Fibroblast of skin of left biceps (primary cell): ENCODE measurements at places on chromosomes 7 and 10.
A peak's percentile ranks its signal among the peaks of the same experiment; 100 is the strongest.

- no peak for DNase-seq
These were observed 107.7 kb downstream of the CACNA2D1 start for GRCh38 chr7:82335927-82336326.

GRCh38 chr7:74306004-74306729, 17.0 kb downstream of the CLIP2 start:
- DNase-seq = no peak

DNA sequence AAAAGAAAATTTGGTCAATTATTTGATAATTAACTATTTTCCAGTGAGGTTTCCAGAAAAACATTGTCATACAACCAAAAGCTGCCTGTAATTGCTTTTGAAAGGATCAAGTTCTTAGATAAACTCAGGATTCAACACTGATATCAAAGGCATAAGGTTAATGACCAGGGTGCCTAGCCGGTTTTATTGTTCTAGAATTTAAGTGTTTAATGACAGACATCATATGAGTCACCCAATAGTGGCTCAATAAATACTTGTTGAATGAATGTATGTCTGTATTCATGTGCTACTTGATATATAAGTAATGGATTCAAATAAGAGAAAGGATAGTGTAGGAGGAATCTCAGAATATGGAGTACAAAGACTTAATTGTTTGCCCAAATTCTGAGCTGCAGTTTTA, 196.1 kb upstream of the LRGUK start:
- no peak for DNase-seq

GRCh38 chr10:4515721-4516120, 310.3 kb upstream of the AKR1E2 start:
- DNase-seq = no peak

DNA sequence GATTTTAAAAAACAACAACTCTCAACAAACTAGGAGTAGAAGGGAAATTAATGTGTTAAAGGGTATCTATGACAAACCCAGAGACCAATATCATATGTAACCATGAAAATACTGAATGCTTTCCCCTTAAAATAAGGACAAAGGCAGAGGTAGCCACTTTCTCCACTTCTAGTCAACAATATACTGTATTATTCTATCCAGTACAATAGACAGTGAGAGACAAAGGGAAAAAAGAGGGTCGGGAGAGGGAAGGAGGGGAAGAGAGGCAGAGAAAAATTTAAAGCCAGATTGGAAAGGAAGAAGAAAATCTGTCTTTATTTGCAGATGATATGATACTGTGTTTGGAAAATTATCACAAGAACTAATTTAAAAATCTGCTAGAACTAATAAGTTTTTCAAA, 39.1 kb upstream of the WDFY4 start:
- no peak for DNase-seq

DNA sequence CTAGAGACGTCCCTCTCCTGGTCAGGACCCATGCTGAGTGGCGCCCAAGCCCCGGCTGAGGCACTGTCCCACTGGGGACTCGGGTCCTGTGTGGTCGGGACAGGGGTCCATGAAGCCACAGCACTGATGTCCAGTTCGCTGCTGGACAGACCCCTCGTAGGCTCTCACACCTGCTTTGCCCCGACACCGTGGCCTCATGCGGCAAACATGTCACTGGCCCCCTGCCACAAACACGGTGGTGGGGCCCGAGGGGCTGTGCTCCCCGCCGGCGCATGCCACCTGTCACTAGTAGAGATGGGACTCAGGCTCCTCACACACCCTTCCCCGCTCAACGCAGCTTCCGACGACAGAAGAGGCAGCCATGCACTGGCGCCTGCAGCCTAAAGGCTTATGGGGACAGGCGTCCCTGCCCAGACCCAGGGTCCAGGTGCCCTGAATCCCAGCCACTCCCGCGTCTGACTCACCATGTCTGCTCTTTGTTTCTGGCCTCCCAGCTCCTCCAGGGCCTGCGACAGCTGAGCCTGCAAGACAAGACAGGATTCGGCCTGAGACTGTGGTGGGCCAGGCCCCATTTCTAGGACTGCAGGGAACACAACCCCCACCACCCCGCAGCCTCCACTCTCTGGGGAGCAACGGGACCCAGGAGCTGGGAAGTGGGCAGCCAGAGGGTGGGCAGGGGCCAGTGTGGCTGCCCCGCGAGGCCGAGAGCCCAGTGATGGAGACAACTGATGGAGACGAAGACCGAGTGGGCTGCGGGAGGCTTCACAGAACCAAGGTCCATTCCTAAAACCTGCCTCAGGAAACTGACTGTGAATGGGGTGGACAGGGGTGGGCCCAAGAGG, 230.9 kb downstream of the MAD1L1 start:
- no peak for DNase-seq

DNA sequence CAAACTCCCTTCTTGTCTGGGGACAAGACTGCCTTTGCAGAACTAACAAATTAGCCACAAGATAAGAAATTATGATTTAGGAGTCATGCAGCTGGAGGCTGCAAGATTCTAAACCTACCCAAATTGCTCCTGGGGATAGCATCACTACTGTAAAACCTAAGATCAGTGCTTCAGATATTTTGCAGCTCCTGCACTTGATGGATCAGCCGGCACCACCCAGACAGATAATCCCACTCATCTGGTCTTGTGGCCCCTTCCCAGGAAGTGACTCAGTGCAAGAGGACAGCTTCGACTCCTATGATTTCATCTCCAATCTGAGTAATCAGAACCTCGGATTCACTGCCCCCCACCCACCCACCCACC, 181.9 kb downstream of the AKR1D1 start:
- DNase-seq = no peak

DNA sequence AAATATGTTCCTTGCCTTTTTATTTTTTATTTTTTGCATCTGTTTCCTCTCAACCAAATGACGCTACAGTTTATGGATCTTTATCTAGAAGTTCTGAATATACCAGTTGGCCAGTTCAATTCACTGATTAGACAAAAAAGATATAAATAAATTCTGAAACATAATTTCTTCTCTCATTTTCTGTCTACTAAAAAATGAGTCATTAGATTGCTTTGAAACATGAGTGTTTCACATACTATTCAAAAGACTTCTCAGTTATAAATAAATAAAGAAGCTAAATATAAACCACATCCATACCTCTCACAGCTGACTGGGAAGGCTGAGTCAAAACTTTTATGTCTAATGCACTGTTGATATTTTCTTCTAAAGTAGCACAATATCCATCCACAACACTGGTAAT, 97.6 kb upstream of the GPR22 start:
- no peak for DNase-seq

GRCh38 chr7:5423976-5424748, 528 bp upstream of the TNRC18 start:
- peak; percentile 100 for DNase-seq

GRCh38 chr7:79055722-79056415, 397.6 kb downstream of the MAGI2 start:
- no peak for DNase-seq

- no peak for DNase-seq
These were observed 1075.3 kb downstream of the XPNPEP1 start for GRCh38 chr10:108848046-108848445.

GRCh38 chr10:4018054-4018511, 233.1 kb upstream of the KLF6 start:
- no peak for DNase-seq

GRCh38 chr7:134089446-134089845, 37.7 kb upstream of the LRGUK start:
- no peak for DNase-seq

DNA sequence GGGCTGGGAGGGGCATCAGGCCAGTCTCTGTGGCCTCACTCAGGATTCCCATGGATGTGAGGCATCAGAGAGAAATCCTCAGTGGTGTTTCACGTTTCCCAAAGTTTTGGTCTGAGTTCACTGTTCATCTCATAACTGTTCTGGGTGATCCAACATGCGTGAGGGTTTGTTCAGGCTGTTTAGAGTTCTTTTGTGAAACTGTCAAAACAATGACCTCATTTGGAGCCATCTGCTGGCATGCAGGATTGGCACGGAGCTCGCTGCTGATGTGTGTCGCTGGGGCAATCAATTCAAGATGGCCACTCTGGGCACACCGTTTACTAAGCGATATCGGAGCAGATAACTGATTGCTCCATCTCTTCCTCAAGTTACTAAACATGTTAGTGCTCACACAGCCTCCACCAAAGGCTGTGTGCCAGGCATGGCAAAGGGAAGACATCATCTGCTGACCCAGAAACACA, 365.6 kb downstream of the WDR11 start:
- DNase-seq = no peak

GRCh38 chr10:102657984-102658724, 13.9 kb downstream of the TRIM8 start:
- DNase-seq = no peak

DNA sequence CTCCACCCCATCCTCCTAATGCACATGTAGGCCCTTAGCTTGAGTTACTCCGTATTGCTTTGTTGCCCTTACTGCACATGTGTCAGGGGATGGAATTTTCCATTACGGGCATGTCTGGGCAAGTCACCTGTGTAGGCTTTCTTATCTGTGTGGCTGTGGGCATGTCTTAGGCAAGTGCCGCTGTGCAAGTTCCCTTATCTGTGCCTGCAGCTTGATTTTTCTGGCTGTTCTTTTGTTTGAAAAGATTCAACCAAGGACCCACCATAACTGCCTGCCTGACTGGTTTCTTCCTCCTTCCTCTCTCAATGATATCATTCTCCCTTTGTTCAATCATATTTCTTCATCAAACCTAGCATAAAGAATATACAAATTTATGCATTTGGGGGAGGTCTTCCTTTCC, 88.5 kb downstream of the AKR1D1 start:
- no peak for DNase-seq

DNA sequence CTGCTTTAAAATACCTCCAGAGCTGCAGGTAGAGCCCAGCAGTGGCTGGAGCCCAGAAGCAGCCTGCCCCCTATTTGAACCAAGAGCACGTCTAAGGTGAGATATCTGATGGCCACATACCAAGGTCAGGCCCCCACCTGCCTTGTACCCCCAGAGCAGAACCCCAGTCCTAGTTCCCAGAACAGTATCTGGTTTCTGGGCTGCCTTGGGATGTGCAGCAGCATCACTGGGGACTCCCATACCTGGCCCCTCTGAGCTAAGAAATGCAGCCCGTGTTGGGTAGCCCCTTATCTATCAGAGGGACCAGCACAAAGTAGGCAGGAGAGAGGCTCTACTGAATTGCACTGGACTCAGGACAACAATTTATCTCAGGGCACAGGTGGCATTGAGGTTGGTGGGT, 8.9 kb downstream of the SFTPD start:
- DNase-seq = no peak

GRCh38 chr10:29039091-29039490, 249.8 kb upstream of the LYZL1 start:
- no peak for DNase-seq
